ENCODE measurements at places on chromosomes 11 and 22.

DNA sequence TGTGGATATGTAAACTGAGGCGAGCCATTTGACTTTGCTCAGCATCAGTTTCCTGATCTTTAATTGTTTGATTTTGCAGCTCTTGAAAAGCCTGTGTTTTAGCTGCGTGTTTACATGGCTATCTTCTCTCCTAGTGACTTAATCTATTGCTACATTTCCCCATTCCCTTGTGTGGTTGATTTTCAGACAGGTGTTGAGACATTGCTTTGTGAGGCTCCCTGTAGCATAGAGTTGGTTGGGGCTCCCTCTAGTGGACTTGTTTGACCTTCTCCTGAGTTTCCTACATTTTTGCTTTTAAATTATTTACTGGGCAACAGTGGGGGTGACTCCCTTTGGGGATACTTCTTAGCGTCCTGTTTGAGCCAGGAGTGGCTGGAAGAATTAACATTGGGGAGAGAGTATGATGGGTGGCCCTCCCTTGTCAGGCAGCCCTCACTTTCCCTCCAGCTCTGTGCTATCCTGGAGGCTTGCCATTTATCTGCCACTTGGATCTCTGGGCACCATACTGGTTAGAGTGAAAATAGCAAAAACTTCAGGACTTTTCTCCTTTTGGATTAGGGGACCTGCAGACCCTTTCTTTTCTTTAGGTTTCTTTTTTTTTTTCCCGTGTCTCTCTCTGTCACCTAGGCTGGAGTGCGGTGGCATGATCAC is 9.2 kb upstream of the CBL start:
- DNase-seq = peak; percentile 83

DNA sequence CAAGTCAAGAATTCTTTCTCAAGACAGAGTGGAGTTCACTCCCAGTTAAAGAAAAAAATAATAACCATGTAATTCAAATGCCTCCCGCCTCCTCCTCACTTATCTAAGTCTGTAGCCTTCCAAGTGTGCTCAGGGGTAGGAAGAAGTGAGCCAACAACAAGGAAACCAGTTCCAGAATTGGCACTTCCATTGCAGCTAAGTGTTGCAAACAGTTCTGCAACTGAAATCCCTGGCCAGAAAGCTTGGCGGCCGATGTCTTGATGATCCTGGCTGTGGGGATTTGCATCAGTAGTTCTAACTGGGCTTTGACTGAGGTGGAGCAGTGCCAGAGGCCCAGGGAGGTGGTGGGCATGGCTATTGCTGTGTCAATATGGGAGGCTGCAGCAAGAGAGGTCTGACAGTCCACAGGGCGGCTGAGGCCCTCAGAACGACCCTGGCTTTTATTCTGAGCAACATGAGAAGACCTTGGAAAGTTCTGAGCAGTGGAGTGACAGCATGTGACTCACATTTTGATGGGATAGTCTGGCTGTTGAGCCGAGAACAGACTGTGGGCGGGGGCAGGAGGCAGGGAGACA is 19.2 kb downstream of the DHCR7 start:
- no peak for DNase-seq

GRCh38 chr22:43186272-43187170 is at the start of gene TTLL12:
Gene TTLL12 (minus strand): TSS chr22:43187134. CDS start chr22:43187069, 65 bp downstream.
- peak; percentile 65 for DNase-seq

DNA sequence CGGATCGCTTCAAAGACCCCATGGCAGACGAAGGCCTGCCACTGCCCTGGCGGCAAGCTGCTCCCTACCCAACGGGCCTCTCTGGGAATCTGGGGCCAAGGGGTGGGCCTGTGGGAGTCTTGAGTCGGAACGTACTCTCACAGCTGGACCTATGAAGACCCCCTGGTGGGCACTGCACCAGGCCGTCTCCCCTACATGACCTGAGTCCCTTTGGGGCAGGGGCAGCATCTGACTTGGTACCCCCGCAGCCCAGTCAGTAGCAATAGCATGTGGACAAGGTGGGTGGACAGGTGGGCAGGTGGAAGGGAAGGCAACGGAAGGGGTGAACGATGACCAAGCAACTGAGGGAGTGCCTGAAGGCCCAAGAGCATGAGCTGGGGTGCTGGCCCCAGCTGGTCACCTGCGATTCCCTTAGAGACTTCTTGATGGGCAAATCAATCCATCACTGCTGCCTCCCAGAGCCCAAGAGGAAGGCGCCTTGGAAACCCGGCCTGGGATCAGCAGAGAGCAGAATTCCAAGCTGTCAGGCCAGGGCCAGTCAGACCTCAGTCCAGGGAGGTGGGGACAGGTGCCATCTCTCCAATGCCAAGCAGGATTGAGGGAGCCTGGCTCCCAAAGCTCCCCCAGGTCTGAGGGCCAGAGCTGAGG is 35.3 kb downstream of the ARAP1 start:
- no peak for DNase-seq

- no peak for DNase-seq
These were observed 60.5 kb downstream of the CYB5R2 start for GRCh38 chr11:7612661-7613393.

- DNase-seq = no peak
These were observed 205.5 kb downstream of the CTTN start for GRCh38 chr11:70603756-70604211.

DNA sequence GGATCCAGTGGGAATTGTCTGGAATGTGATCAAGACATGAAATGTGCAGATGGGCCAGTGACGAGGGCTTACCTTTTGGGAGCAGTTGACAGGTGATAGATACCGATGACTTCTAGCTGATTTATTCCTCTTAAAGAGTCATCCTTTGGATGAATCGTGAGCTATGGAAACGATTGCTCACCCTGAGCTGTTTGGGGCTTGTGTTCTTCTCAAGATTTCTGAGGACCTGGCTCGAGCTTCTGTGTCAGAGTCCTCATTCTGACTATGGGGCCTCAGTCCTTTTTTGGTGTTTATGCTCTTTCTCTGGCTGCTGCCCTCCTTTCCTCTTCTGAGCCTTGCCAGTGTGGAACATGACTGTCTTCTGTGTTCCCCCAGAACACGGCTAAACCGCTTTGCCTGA is 11.9 kb upstream of the AMPD3 start:
- DNase-seq = no peak

GRCh38 chr11:91078221-91078620 is 855.4 kb upstream of the CHORDC1 start:
- no peak for DNase-seq

DNA sequence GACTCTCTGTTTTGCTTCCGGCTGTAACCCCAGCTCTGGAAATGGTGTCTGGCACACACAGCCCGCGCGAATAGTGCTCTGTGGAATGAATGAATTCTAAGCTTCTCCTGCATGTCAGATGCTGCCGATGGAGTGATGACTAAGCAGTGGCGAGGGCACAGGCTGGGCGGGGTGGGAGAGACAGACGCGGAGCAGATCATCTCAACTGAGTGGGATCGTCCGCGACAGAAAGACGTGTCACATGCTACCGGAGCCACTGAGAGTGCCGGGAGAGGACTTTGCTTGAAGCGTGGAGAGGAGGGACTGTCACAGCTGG is 334.5 kb downstream of the CTTN start:
- DNase-seq = no peak

GRCh38 chr11:60767388-60767811 is 10.7 kb downstream of the MS4A15 start:
- DNase-seq = no peak

DNA sequence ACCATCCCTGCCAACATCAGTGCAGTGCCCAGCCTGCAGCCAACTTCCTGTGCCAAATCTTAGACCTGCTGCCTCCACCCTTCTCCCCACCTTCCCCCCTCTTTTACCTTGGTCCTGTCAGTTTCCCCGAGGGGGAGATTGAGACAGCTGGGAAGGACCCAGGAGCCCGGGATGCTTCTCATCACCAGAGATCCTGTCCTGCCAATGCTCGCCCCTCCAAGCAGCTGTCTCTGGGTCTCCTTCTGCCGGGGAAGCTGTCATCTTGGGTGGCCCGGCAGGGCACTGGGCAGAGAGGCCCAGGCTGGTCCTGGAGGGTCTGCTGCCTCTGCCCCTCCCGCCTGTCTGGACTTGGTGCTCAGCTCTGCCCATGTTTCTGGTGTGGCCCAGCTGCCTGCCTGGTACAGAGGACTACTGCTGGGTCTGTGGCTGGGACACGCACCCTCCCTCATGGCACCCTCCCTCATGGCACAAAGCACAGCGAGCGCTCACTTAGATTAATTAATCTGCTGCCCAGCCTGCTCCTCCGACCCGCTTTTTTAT is 60.4 kb upstream of the THY1 start:
- no peak for DNase-seq

- no peak for DNase-seq
These were observed 879 bp upstream of the RNH1 start for GRCh38 chr11:507727-508515.

GRCh38 chr11:62124186-62125113 is 639 bp downstream of the INCENP start:
- peak; percentile 8 for DNase-seq

- no peak for DNase-seq
These were observed 1.2 kb downstream of the FOLR3 start for GRCh38 chr11:72136684-72137262.

DNA sequence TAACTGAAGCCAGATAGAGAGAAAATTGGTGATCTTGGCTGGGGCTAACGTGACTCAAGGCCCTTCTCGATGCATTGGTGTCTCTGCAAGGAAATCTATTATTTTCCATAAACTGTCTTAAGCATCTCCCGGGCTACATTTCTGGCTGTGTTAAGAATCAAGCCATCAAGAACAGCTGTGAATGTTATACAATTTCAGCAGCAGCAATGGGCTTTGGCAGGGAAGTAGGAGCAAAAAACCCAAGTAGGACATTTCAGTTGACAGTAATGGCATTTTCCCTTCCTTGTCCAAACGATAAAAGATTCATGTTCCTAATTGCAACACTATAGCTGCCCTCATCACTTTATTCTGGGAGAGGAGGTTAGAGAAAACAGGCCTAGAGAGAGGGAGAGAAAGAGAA is 335.0 kb downstream of the CADM1 start:
- DNase-seq = no peak

- DNase-seq = no peak
These were observed 40.4 kb downstream of the FLI1 start for GRCh38 chr11:128734103-128734831.

DNA sequence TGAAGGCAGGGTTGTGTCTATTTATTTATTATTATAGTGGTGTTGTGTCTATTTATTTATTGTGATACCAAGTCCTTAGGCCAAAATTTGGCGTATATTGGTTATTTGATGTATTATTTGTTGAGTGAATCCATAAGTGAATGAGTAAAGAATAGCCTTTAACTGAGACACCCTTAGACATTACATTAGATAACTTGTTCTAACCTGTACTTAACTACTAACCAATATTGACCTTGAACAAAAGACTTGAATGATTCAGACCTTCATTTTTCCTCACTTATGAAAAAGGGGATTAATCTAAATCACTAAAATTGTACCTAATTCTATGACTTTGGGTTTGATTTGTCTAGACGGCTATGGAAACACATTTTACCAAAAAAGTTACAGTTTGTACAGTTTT is 370.5 kb downstream of the JRKL start:
- DNase-seq = no peak

DNA sequence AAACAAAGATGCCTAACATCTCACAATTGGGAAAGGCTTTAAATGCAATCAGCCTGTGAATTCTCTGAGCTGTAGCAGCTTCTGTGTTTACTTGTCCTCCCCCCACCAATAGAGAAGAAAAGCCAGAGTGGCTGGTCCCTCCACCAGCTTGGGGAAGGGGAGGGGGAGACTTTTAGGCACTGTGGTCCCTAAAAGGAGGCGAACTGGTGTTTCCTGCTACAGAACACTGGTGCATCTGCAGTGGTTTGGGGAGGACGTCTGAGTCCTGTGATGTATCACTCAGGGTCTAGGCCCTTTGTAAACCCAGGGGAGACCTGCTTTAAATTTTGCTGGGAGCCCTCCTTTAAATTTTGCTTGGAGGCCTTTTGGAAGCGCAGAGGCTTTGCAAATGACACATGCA is 16.9 kb downstream of the TNRC6B start:
- no peak for DNase-seq

GRCh38 chr22:40310768-40311120 is 35.6 kb upstream of the ADSL start:
- no peak for DNase-seq

DNA sequence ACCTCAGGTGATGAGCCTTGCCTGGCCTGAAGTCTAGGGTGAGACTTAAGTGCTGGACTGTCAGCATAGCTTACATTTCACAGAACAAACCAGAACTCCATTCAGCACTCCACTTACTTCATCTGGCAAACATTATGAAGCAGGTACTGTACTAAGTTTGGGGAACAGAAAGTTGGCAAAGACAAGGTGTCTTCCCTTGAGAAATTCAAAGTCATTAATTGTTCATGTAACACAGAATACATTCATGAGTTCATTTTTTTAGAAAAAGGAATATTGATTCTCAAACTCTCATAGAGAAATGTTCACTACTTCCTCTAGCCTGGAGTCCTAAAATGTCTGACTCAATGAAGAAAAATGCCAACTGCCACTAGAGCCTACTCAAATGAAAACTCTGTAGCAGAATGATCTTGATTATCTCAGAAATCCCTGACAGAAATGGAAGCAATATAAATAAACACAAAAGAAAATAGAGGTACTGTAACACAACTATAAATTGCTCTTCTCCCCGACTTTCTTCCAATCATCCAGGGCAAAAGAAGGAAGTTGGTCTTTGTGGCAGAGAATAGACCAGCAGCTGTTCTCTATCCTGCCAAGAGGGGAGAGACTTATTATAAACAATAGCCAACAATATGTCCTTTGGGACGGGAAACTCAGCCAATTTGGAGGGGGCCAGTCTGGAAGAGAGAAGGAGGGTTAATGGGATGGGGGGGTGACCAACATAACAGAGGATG is 129.2 kb upstream of the MTMR2 start:
- no peak for DNase-seq

DNA sequence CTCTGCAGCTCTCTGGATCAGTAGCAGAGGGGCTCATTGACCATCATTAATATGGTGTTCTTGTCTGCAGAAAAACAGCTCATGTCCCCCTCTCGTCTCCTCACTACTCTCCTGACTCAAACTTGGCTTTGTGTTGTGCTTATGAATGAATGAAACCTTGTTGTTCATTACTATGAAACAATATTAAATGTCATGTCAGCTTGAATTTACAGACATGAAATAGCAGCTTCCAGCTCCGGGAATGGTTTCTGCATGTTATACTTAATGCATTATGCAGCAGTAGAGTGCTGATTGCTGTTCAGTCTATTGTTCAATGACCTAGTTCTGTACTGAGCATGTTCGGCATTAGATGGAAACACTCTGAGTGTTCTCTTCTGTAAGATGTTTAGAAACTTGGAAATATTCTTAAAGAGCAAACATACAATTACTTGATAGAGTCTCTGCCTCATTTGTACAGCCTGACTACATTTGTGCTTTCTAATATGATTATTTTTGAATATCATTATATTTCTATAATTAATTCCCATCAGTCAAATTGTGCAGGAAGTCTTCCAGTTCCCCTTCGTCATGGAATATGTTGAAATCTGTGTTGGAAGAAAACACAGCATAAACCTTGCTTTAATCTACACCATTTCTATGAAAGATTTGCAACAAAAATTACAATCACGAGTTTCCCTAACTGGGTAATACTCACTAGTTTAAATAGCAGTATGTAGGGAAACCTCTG is 340.4 kb downstream of the SOX6 start:
- no peak for DNase-seq

DNA sequence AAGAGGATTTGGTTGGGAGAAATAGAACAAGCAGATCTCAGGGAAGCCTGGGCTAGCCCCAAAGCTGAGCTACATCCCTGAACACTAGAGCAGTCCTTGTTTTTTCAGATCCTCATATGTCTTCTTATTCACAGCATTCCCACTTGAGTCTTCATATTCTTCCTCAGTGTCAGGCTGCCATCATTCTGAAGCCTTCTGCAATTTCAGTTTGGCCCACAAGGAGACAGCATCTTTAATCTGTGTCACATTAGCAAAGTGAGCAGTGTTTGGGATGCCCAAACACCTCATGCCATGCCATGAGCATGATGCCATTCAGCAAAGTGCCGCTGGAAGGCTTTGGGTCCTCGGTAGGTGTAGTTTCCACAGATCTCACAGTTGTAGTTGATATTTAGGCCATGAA is 56.6 kb downstream of the SCN3B start:
- no peak for DNase-seq
